ENCODE measurements at places on chromosomes 2 and 18.

- DNase-seq, result no peak
Observed at GRCh38 chr2:17380003-17380402, 138.2 kb downstream of the RAD51AP2 start.

DNA sequence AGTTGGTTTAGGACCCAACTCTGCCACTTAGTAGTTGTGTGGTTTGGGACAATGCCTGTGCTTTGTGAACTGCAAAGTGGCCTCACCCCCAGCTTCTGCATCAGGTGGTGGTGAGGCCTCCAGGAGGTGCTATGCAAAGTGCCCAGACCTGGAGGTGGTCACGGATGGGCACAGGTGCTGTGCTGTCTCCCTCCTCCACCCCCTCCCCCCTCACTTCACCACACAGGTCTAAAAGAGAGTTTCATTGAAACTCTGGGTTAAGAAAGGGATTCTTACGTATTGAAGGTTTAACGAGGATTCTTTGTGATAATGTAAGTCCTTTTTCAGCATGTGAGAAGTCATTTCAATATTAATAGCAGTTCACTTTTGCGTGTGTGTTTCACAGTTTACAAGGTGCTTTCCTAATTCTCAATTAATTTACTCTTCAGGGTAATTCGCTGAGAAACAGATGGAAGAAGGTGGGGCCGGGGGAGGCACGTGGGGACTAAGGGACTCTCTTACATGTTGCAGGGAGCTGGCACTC is 369.9 kb downstream of the LPIN1 start:
- DNase-seq, result no peak

DNA sequence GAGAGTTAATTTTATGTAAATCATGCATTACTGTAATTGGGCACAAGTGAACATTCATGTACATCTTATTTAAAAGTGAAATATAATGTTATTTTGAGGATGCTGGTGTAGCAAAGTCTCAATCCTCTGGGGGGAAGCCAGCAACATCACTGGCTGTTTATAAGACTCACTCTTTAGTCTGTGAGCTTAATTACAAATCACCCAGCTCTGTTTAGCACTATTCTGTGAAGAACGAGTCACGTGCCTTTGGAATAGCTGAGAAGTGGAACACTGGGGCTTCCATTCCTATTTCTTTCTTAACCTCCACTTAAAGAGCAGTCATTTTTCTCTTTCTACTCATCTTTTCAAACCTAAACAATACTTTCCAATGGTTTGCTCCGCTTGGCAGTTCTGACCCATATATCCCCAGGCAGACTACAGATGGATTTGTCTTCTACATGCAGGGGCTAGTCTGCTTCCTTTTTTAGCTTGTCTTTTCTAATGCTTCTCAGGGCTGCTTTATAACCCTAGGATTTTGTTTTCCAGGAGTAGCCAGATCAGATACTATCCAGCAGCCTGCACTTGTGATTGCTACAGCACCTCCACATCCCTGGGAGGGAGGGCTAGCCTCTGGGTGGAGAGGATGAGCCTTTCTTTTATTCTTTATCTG is 95.3 kb upstream of the CAVIN2 start:
- DNase-seq, result no peak

GRCh38 chr2:3557639-3558204 is 411 bp downstream of the RNASEH1 start:
- no peak for DNase-seq

DNA sequence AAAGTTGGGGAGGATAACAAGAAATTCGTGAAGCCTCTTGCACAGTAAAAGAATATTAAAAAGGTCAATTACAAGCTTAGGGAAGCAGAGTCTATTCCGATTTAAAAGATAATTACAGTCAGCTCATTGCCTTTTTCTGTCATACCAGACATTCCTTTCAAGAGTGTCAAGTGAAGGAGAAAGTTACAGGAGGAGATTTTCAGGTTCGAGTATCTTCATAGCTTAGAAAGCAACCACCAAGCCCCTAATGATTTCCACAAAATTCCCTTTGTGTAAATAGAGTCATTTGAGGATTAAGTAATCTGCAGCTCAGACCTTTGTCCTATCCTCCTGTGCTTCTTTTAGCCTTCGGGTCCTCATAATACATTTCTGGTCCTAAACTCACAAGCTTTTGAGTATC is 414.9 kb downstream of the CDH2 start:
- DNase-seq, result no peak
